ENCODE measurements at places on chromosomes 6 and 20. TPM values are rescaled to one million over a fixed set of nuclear protein-coding genes. Genes with fewer than 3 reads are reported as not detected.

The ZFP64 gene
- total RNA-seq: 40.6 TPM

The AGER gene
- 0.39 TPM for total RNA-seq

The VSX1 gene
- total RNA-seq: not detected

The VGLL2 gene
- not detected for total RNA-seq

The C6orf132 gene
- total RNA-seq: under 0.01 TPM

The MLN gene
- total RNA-seq: not detected

The RGS19 gene
- total RNA-seq: 23.0 TPM
